ENCODE measurements at places on chromosomes 13 and 19.

DNA sequence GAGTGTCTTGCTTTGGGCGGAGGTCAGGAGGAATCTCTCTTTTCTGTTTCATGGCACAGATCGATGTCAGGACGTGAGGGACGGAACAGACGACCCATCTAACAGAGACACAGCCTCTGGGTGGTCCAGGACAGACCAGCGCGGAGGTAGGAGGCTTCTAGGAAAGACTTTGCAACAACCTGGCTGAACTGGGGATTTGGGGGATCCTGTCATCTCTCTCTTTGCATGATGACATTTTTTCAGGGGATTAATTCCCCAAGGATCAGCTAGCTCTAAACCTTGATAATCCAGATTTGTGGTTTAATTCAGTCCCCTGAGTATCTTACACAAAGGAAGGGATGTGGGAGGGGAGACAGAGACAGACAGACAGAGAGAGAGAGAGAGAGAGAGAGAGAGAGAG is 14.4 kb downstream of the CABP5 start:
- DNase-seq: no peak

DNA sequence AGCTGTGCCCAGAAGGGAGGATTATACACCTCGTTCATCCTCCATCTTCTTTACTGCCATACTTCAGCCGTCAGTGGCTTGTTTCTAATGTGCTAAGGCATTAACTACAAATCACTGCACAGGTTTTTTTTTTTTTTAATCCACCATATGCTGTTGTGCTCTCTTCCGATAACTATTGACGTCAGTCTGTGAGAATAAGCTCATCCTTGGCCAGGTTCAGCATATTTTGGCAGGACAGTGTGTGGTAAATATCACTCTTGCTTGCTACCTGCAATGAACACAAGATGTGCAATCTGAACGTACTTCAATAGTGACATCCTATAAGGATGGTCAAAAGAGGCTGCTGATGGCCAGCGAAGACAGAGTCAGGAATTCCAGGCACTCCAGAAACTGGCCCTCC is 2030.7 kb upstream of the PCDH20 start:
- no peak for DNase-seq

GRCh38 chr13:64239372-64239771 is 2823.7 kb upstream of the PCDH20 start:
- no peak for DNase-seq

GRCh38 chr13:101780211-101780610 is 327.7 kb downstream of the ITGBL1 start:
- no peak for DNase-seq

DNA sequence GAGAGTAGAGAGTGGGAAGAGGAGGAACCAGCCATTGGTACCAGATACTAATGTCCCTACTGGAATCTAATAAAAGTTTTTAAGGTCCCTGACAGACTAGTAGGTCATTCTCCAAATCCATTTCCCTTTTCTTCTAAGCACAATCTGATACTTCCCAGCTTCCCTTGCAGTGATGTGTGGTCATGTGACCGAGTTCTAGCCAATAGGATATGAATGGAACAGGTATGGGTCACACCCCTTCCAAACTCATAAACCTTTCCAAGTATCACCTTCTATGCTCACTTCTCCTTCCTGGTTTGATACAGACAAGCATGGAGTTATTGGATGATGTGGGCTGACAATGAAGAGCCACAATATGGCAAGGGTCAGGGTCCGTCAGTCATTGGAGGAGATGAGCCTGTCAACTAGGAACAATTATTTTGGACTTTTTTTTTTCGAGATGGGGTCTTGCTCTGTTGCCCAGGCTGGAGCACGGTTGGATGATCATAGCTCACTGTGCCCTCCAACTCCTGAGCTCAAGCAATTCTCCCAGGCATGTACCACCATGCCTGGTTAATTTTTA is 54.8 kb downstream of the CACNA1A start:
- DNase-seq: no peak

DNA sequence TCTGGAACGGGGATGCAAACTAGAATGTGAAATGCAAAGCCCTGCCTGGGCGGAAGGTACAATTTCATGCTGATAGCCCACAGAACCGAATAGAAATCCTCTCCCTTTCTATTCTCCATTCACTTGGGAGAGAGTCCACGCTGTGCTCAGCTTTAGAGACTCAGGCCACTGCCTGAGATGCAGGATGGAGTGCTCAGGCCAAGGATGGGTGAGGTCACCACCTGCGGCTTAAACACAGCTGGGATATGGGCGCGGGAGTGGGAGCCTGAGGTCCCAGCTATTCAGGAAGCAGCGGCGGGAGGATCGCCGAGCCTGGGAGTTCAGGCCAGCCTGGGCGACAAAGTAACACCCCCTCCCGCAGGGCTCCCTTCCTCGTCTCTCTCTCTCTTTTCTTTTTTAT is 446 bp upstream of the ZNF83 start:
- DNase-seq: no peak

- no peak for DNase-seq
Measured at GRCh38 chr19:19520989-19521388, 5.0 kb downstream of the NDUFA13 start.

DNA sequence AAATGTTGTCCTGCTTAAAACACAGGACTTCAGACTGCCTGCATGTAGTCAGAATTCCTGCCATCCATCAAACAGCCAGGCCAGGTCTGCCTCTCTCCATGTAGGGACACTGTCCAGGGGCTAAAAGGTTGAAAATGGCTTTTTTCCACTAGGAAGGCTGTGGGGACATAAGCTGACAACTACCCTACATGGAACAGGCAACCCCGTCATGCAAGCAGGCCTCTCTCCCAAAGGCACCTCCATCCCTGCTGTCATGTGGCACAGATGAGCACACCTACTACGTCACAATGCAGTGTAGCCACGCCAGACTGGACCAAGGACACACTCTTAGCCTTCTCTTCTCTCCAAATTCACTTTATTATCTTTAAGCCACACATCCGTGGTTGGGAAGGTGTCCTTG is 40.8 kb downstream of the LATS2 start:
- DNase-seq: no peak

DNA sequence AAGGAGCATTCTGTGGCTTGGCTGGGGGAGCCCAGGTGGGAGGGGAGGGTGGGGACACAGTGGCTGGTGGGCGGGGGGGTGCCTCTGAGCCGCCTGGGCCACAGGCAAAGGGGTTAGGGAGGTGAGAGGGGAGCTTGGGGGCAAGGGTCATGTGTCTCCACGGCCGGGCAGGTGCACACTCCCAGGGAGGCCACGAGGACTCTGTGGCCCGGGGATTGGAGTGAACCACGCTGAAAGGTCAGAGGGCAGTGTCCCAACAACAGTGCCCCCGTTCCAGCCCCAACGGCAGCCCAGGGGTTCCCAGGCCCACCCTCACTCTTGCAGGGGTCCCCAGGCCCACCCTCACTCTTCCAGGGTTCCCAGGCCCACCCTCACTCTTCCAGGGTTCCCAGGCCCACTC is 9.6 kb downstream of the C2CD4C start:
- no peak for DNase-seq

GRCh38 chr13:23616228-23616627 is 46.0 kb downstream of the TNFRSF19 start:
- DNase-seq: no peak

DNA sequence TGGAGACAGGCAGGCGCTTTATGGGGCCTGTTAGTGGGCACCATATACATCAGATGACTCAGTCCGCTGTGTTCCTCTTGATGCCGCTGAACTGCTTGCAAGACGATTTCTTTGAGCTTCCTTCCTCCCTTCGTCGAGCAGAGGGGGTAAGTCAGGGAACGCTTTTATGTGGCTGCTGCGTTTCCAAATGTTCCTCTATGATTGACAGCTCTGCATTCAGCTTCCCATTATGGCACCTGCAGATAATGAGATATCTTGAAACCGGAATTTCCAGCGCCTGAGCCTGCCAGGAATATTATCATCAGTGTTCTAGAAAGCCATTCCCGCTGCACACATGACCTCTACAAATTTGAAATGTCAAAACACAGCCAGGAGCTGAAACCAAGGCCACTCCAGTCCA is 257.0 kb downstream of the TSHZ3 start:
- no peak for DNase-seq

- no peak for DNase-seq
Measured at GRCh38 chr19:50272263-50272897, 56.8 kb downstream of the KCNC3 start.

DNA sequence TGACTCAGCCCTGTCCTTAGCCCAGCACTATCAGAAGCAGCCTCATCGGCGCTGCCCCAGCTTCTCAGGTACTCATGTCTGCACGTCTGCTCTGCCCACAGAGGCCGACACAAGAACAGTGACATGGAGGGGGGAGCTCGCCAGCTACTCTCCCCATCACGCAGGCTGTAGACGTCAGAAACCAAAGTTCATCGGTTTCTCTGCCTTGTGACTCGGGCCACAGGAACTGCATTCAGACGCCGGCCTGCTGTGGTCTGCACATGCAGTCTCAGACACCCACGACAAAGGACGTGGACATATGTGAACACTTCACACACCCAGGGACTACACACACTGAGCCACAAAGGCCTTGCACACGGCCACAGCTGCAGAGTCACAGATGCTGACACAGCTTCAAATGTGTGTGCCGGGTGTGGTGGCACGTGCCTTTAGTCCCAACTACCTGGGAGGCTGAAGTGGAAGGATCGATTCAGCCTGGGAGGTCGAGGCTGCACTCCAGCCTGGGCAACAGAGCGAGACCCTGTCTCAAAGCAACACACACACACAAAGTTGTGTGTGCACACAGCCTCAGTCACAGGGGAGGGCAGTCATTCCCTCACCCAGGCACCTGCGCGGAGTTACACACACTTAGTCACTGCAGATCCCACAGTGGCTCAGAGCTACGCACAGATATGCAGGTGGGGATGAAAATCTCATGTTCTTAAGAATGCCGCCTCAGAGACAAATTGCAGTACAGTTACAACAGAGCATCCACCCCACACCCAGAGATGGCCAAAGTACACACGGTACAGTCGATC is 4.9 kb upstream of the ZFP36 start:
- no peak for DNase-seq

DNA sequence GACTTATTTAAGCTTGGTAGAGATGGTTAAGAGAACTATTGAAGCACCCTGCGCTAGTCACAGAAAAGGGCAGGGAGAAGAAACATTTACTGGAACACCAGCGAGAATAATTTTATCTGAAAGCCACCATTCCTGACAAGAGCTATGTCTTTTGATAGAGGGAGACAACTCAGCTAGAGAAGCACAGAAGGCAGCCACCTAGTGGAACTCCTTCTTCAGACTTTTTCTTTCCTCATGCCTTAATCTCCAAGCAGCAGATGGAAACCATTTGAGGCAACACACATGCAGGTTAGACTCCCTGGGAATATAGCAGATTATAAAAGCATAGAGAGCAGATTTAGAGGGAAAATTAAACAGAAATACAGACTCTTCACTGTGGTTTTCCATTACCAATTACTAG is 813.4 kb downstream of the SLITRK6 start:
- DNase-seq: no peak

DNA sequence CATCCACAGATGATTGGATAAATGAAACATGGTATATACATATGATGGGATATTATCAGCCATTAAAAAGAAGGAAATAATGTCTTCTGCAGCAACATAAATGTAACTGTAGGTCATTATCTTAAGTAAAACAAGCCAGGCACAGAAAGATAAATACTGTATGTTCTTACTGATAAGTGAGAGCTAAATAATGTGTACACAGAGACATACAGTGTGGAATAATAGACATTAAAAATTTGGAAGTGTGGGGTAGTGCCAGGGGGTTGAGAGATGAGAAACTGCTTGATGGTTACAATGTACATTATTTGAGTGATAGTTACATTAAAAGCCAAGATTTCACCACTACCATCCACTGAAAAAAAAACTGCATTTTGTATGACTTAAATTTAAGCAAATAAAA is 26.0 kb upstream of the GPC6 start:
- DNase-seq: no peak
